ENCODE measurements at places on chromosomes 13 and 19.
A peak's percentile ranks its signal among the peaks of the same experiment; 100 is the strongest.

DNA sequence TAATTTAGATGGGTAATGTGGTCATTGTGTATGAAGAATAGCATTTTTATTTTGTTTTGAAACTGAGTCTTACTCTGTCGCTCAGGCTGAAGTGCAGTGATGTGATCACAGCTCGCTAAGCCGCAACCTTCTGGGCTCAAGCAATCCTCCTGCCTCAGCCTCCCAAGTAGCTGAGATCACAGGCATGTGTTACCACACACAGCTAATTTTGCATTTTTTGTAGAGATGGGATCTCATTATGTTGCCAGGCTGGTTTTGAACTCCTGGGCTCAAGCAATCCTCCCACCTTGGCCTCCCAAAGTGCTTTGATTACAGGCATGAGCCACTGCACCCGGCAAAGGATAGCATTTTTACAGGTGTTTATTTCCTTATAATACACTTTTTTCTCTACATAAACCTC lies 36.6 kb downstream of the SERTM1 start:
- no peak for DNase-seq

GRCh38 chr13:66128692-66129269 lies 1101.4 kb downstream of the PCDH9 start:
- no peak for DNase-seq

DNA sequence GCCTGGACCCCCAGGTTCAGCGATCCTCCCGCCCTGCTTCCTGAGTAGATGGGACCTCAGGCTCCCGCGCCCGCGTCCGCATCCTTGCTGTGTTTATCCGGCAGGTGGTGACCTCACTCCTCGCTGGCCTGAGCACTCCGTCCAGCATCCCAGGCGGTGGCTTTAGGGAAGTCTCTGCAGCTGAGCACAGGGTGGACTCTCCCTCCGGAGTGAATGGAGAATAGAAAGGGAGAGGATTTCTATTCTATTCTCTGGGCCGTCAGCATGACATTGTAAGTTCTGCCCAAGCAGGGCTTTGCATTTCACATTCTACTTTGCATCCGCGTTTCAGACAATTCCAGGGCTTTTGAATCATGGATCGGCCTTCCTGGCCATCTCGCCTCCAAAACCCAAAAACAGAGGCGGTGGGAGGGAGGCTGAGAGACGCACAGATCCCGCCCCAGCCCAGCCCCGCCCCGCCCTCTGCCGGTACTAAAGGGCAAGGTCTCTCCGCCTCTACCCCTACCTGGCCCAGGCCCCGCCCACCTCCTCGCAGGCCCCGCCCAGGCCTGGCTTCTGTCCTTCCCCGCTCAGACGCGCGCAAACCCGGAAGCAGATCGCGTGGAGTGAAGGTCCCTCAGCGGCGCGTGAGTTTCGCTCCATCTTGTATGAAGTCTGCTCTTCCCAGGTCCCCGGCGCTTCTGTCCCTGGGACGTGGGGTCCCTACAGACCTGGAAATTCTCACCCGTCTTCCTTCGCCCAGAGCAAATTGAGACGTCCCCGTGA lies at the start of gene ZNF525:
ZNF525 (plus strand) TSS at position 572 of the 765 bp plus-strand sequence. CDS start 6,577 bp downstream, outside the sequence.
- peak; percentile 90 for DNase-seq

DNA sequence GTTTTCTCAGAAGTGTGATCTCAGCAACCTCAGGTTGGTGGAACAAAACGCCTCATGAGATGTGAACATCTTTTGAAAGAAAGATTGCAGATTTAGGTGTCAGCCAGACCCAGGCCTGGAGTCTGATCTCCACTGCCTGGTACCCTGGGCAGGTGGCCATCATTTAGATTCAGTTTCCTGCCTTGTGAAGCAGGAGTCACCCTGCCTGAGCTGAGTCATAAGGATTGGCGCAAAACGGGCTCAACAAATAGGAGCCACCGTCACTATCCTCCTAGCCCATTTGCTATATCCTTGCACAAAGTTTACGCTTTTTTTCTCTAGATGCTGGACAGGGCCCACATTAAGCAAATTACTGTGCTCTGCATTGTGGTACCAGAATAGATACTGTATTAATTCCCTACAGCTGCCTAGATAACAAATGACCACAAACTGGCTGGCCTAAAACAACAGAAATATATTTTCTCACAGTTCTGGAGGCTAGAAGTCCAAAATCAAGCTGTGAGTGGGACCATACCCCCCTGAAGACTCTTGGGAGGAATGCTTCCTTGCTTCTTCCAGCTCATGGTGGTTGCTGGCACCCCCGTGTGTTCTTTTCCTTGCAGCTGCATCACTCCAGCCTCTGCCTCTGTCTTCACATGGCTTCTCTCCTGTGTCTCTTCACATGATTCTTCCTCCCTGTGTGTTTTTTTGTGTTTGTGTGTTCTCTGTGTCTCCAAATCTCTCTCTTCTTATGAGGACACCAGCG lies 38.2 kb downstream of the TNFSF11 start:
- DNase-seq, result peak; percentile 61

DNA sequence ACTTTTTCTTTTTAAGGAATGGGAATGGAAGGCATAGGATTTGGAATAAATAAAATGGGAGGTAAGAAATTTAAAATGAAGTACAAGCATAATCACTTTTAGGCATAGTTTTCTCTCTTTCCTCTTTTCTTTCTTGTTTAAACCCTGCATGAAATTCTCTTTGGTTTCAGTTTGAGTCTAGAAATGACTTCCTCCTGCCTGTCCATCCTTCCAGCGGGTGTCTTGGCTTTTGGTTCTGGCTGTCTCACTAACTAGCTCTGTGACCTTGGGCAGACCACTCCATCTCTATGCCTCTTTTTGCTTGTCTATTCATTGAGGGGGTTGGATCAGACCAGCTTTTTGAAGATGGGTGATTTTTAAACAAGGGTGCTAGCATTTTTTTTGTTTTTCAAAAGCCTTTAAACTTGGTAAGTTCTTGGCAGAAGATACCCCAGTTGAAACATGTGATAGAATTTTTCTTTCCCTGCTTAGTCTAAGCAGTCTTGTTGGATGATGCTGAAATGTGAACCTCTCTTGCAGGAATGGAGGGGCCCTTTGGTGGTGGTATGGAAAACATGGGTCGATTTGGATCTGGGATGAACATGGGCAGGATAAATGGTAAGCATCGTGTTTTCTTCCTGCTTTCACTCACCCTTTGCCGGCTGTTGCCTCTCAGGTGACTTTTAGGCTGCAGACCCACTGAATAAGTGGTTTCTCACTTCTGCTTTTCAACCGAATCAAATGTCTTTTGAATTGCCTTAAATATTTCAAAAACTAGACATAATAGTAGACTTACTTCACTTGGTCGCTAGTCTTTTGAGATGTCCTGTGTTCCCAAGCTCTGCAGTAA lies 28.6 kb downstream of the PRAM1 start:
- DNase-seq, result no peak

DNA sequence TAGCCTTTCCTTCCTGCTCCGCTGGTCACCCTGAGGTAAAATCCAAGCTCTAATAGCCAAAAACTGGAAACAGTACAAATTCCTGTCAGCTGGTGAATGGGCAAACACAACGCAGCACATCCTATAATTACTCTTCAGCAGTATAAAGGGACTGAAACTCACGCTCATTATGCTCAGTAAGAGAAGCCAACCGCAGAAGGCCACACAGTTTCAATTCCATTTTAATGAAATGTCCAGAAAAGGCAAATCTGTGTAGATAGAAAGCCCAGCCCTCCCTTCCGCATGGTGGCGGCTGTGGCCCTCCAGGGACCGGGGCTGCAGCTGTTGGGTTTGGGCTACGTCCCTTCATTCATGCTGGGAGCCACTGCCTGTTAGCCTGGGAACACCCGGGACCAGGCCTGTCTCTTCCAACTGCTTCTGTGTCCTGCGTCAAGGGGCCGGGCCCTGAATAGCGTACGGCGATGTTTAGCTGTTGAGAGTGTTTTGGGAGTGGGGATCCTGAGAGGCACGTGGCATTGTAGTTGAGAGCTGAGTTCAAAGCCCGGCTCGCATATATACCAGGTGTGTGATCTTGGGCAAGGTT lies 23.5 kb downstream of the NKPD1 start:
- no peak for DNase-seq
